Sciatic nerve (tissue), 2 donors: ENCODE measurements at places on chromosomes 6 and 20.
A peak's percentile ranks its signal among the peaks of the same experiment; 100 is the strongest.

DNA sequence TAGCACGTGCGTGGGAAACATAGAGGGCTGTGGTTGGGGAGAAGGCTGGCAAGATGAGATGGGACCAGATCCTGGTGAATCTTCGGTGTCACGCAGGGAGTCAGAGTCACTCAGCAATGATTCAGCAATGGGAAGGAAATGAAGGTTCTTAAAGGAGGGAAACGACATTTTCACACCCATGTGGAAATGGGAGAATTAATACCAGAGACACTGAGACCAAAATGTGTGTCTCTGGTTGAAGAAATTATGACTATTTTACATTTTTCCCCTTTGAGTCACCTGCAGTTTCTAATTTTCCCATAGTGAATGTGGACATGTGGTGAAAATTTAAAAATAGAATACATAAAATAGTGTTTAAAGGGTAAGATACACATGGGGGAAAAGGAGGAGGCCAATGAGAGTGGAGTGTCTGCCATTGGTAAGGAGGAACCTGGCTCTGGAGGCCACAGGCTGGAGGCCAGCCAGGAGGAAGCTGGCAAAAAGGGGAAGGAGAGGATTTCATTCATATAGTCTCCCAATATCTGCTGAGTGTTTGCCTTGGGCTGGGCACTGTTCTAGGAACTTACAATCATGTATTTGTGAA, 17.5 kb downstream of the NRN1 start:
- peak; percentile 67 for DNase-seq

DNA sequence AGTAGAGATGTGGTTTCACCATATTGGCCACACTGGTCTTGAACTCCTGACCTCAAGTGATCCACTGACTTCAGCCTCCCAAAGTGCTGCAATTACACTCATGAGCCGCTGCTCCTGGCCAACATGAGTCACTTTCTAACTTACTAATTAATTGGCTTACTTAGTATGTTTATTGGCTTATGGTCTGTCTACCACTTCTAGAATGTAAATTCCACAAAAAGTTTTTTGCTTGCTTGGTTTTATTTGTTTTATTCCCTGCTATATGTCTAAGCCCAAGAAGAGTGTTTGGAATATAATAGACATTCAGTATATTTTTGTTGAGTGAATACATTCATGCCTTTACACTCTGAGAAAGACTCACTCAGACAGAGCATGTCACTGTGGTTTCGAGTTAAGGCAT, 86.0 kb downstream of the SAMD3 start:
- DNase-seq, result no peak

- DNase-seq, result no peak
Measured at GRCh38 chr20:1800777-1801176, 94.4 kb upstream of the SIRPA start.

- DNase-seq, result no peak
Measured at GRCh38 chr6:14571001-14571400, 453.4 kb downstream of the CD83 start.

- no peak for DNase-seq
Measured at GRCh38 chr20:8007490-8007889, 12.1 kb downstream of the TMX4 start.

DNA sequence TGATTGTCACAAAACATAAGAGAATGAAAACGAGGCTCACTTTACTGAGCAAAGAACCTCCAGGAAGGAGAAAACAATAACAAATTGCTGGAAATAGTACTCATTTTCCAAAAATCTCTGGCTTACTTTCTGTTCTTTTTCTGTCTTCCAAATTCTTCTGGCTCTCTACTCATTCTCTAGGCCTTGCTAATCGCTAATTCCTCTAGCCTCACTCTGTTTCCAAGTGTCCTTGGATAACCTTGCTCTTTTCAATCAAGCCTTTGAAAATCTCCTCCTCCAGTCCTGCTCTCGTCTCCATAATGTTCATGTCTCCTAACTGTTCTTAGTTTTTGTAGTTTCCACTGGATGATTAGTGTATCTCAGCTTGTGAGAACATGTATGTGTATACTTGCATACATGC, 96.2 kb upstream of the MAP7 start:
- no peak for DNase-seq

- DNase-seq, result no peak
Measured at GRCh38 chr6:122825163-122825562, 36.1 kb downstream of the SMPDL3A start.

DNA sequence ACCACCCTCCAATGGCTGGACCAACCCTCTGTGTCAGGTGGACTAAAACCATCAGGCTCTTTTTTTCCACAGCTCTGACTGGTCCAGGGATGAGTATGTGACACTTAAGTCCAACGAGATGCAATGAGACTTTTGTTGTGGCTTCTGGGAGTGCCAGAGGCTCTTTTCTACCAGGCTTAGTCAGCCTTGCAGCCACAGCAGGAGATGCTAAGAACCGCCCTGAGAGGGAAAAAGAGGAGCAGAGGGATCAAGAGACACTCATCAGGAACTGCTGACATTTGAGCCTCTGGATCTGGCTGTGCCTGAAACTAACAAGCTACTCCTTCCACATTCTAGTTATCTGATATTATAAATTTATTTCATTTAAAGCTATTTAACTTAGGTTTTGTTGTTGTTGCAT, 270.9 kb upstream of the SULF2 start:
- no peak for DNase-seq

DNA sequence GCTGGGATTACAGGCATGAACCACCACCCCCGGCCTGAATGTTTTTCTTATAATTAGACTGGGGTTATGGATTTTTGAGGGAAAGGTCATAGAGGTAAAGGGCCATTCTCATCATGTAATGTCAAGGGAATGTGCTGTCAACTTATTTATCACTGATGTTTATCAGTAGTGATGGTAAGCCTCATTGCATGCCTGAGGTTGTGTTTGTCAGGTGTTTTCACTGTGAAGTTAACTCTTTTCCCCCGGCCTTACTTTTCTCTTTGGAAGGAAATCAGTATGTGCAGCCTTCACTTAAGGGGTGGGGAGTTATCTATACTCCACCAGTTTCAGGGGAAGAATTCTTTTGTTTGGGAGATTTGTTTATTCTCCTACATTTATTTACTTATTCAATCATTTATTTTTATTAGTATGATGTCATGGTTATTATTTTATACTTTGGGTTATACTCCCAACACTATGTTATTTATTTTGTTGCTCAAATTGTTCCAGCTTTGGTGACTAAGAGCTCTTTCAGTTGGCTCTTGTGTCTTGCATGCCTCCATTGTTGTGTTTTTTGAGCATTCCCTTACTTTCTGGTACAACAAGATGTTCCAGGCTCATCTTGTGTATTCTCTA, 2.8 kb upstream of the SLC17A5 start:
- DNase-seq, result no peak

DNA sequence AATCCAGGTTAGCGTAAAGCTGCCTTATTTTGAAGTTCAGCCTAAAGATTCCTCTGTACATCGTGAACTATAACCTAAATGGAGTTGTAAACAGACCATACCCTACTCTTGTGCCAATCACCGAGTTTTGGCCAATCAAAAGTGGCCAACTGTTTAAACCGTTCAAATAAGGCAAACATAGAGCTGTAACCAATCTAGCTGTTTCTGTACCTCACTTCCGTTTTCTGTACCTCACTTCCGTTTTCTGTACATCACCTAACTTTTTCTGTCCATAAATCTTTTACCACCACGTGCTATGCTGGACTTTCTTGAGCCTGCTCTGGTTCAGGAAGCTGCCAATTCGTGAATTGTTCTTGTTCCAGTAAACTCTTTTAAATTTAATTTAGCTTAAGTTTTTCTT, 39.7 kb downstream of the LBP start:
- no peak for DNase-seq

DNA sequence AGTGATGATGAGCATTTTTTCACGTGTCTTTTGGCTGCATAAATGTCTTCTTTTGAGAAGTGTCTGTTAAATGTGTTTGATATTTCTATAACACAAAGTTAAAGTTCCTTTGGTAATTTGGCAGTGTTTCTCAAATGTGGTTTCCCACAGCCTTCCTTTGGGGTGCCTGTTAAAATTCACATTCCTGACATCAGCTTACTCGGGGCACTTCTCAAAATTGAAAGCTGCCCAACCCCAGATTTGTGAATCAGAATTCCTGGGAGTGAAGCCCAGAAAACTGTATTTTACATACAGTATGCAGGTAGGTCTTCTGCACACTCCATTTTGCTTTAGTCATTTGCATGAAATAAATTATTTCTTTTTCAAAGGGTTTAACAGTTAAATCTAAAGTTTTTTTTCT, 207.9 kb downstream of the GMPR start:
- DNase-seq, result no peak

DNA sequence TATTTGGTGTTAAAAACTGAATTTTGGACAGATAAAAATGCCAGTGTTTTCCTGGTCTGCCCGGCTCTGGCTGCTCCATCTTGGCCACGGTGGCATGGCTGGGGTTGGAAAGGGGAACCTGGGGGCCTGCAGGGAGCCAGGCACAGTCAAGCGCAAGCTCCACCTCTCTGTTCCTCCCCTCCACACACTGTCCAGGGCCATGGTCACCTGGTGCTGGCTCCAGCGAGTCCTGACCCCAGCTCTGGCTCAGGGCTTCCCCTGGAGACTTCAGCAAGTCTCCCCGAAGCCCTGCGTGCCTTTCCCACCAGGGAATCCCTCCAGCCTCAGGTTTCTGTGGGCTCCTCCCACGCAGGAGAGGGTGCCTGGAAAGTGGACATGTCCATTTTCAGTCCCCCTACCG, 298.5 kb downstream of the QKI start:
- no peak for DNase-seq

- DNase-seq, result no peak
Measured at GRCh38 chr20:51326201-51326819, 216.2 kb downstream of the NFATC2 start.

DNA sequence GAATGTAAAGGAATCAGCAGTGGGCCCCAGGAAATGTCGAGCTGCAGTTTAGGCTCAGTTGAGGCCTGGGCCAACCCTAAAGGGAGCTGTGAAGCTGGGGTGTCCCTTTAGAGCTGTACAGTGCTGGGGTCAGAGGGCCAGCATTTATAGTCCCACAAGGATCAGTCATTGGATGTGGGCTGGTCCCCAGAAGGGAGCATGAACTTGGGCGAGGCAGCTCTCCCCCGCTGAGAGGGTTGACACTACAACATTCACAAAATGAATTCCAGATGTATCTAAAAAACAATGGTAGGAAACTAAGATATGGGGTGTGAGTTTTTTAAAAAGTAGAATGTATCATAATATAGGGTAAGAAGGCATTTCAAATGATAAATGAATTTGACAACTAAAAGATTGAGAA, 29.7 kb upstream of the TMX4 start:
- no peak for DNase-seq

DNA sequence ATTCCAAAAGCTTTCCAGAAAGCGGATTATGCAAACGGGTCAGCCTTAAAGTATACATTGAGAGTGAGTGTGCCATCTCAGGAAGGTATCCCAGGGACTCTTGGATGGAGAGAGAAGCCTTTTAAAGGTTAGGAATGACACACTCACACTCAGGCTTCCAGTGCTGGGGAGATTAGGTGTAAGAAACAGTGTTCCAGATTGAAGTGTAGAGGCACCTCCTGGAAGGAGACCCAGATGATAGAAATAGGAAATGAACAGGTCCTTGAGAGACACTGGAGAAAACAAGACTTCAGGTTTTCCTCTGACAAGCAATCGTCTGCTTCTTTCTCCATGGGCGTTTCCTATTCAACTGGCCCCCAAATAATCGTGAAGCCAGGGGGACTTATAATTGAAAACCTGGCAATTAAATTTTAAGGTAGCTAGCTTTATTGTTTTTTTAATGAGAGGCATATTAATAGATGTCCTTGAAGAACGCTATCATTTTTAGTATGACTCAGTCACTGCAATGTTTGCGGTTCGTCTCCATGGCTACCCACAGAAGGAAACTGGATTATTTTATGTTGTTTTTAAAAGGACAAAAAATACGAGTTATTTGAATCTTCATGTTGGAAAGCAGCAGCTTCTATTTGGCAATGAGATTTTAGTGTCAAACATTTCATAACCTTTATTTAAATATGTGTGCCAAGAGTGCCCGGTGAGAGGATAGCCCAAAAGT, 85.3 kb downstream of the TRMT6 start:
- no peak for DNase-seq

DNA sequence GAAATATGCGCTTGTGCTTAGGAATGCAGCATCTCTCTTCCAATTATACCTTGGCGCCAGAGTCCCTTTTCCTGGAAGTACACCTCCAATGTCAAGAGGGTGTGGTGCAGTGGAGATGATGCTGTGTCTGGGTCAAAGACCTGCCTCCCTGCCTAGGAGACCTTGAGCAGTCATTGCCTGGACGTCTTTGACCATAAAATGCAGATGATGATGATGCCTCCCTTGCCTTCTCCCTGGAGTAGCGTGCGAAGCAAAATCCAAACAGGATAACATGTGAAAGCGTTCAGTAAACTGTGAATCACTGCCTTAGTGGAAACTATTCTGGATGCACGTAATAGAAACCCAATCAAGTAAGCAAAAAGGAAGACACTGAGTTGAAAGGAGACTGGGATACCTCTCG, 97.4 kb upstream of the ARMC2 start:
- no peak for DNase-seq

DNA sequence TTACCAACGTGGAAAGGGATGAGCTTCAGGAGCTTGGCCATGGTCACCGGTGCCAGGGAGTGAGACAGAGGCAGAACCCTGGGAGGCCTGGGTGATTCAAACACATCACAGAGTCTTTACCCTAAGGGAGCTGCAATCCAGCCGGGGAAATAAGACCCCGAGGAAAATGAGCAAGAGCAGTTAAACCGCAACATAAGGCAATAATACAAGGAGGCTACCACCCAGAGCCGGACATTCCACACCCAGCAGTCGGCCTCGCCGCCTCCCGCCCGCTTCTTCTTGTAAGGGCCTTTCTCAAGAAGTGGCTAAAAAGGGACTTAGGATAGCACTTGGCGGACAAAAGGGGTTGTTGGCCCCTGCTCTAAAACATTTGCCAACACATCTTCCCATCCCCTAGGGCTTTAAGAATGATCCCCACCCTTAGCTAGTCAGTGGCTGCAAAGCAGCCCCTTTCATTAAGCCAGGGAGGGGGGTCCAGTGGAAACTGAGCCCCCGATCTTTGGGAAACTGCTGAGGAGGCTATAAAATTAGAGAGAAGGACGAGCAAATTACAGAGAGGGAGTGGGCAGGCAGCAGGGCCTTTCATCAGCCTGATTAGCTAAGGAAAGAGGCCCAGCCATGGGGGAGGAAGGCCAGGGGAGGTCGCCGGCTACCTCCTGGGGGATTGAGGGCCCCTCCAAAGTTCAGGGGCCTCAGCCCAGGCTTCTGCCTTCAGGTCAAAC, 34.3 kb downstream of the SNX5 start:
- DNase-seq, result no peak

DNA sequence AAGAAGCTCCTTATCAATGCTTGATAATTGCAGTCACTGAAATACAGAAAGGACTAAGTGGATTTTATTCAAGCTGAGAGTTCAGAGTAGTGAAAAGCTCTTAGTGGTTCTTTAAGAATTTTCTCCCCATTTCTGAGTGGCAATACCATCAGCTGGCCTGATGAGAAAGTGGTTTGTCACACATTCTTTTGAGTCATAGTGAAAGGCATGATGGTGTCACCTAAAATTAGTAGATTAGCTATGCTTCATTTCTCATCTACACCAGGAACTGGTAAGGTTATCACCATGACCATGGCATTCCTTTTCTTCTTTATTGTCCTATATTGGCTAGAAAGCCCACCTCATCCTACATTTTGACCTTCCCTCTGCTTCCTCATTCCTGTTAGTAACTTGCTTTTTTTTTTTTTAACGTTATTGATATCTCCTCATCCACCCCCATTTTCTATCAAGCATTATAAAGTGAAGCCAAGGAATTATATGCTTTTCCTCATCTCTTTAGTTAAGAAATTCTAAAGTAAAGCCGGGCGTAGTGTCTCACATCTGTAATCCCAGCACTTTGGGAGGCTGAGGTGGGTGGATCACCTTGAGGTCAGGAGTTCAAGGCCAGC, 67.4 kb upstream of the LOC128125822 start:
- DNase-seq, result no peak

- peak; percentile 73 for DNase-seq
Measured at GRCh38 chr6:19896693-19897010, 59.5 kb downstream of the ID4 start.
